HuH-7.5 (cell line): ENCODE measurements at places on chromosomes 12 and 14.

DNA sequence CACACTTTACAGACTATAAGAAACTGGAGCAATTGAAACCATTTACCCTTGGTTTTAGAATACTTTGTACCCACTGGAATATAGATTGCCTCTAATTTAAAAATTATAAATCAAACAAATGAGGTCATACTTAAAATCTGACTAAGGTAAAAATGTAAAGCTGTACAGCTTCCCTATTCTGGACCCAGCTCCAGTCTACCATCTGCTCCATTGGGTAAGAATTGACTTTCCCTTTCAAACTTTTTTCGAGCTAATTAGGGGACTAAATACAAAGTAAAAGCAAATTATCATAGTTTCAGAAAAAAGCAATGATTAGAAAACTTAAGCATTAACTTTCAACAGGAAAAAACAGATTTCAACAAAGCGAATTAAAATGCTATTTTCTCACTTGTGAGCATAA is 4.3 kb downstream of the KRR1 start:
- no peak for DNase-seq

DNA sequence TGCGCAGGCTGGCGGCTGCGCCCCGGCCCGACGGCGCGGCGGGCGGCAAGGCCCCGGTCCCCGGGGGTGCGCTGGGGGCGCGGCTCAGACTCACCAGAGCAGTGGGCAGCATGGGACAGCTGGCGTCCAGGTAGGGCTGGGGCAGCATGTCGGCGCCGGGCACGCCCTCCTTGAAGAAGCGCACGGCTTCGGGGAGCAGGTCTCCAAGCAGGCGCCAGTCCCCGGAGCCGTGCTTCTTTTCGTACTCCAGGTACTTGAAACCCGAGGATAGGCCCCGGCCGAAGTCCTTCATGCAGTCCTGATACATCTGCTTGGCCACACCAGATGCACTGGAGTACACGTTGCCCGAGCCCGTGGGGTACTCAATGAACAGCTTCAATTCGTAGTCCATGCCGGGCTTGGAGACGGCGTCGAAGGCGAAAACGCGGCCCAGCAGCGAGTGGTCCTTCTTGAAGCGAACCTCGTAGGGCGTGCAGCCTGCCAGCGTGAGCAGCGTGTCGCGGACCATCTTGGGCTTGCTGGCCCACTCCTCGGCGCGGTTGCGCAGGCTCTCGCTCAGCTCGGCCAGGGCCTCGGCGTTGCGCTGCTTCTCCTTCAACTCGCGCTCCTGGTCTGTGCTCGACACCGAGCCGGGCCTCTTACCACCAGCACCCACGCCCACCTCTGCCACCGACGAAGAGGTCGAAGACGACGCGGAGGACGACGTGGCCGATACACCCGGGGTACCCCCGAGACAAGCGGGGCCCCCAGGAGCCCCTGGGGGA is 2.2 kb downstream of the IRF2BPL start:
- DNase-seq = peak; percentile 60

DNA sequence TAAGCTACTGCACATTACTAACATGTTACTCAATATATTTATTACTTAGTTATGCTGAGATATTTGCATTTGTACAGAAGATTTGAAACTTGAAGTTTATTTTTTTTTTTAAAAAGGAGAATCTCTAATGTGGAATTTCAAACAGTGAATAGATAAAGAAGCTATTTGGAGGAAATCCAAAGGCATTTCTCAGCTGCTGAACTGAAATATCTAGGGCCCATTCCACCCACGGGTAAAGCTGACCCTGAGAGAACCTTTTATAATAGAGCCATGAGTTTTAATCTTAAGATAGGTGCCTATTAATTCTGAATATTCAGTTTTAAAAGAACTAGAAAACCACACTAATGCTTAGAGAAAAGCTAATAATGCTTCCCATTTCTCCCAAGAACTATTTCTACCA is 225.4 kb upstream of the CAND1 start:
- DNase-seq = no peak

- peak; percentile 69 for DNase-seq
Measured at GRCh38 chr14:50311337-50311971, 575 bp downstream of the L2HGDH start.

- peak; percentile 83 for DNase-seq
Measured at GRCh38 chr14:94001501-94002396, 4.6 kb downstream of the CCDC197 start.

GRCh38 chr12:13171921-13172859 is 24.3 kb upstream of the EMP1 start:
- no peak for DNase-seq

- DNase-seq = no peak
Measured at GRCh38 chr14:94461526-94462218, 9.1 kb upstream of the SERPINA11 start.

- DNase-seq = no peak
Measured at GRCh38 chr14:99244941-99245563, 26.9 kb downstream of the BCL11B start.

DNA sequence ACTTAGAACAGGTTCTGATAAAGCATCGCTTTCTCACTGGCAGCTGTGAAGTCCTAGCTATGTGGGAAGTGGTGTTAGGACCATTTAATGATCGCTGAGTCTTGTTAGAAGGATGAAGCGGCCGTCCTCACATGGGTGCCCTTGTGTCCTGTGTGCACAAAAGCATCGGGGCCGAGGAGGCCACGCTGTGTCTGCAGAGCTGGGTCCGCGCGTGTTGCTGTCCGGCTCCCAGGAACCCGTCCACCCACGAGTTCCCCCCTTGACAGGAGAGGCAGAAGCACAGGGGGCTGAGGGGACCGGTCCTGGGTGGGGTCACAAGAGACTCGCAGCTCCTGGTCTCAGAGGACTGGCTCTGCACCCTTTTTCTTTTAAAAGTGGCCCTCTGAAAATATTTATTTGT is 90.4 kb downstream of the ADGRD1 start:
- DNase-seq = no peak

- DNase-seq = no peak
Measured at GRCh38 chr14:90722590-90722989, 93.6 kb downstream of the TTC7B start.

- peak; percentile 51 for DNase-seq
Measured at GRCh38 chr14:69580009-69580577, 5.4 kb upstream of the CCDC177 start.

- no peak for DNase-seq
Measured at GRCh38 chr12:107541001-107541705, 144.4 kb upstream of the PWP1 start.

DNA sequence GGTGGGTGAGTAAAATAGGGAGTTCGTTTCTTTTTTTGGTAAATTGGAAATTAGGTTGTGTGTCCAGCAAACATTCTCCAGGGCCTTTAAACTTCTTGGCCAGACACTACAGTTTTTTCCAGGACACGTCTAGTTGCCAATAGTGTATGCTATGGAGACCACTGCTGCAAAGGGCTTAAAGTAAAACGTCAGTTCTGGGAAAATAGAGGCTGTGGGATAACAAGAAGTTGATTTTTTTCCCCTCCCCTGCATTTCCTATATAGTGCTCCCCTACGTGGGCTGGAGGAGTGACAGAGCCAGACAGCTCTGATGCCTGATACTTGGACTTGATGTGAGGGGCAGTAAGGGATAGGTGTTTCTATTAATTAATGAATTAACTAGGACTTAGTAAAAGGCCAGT is 2.4 kb downstream of the ACVR1B start:
- no peak for DNase-seq

DNA sequence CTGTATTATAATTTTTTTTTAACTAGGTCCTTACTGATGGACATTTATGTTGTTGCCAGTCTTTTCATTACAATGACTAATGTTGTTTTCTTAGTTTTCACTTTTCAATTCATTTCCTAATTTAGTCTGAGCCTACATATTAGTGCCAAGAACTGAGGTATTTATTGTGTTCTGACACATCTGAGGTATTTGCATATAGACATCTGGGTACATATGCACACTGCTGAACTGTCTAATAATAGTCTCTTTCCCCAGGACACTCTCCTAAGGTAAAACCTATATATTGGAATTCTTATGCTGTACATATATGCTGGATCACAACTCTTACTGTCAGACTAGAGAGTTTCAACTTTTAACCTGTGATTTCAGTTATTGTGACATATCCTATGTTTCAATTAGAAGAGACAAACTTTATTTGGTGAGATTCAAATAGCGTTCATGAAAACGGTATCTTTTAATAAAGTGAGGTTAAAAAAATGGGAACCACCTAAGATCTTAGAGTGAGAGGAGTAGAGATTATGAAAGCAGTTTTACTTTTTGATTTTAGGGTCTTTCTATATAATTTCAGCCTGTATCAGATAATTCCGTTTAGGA is 263.2 kb downstream of the RAD51B start:
- DNase-seq = no peak

DNA sequence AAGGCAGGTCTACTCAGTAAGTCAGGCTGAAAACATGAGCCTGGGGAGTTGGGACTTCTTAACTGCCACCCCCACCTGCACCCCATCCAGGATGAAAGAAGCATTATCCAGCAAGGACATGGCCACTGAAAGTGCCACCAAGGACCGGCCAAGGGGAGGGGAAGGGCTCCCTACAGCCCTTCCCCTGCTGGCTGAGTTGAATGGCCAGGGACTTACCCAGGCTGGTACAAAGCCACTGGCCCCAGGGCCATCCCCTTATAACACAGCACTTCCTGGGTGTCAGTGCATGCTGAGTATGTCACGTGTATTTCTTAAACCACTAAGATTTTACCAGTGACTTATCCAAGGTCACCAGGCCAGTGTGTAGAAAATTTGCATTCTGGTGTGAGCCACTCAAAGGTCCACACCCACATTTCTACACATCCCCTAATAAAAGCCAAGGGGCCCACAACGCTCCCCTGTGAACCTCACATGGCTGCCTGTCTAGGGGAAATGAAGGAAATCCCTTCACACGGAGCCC is 29.3 kb upstream of the ZFP36L1 start:
- DNase-seq = no peak

- DNase-seq = no peak
Measured at GRCh38 chr12:131919366-131920156, 9.5 kb upstream of the PUS1 start.

DNA sequence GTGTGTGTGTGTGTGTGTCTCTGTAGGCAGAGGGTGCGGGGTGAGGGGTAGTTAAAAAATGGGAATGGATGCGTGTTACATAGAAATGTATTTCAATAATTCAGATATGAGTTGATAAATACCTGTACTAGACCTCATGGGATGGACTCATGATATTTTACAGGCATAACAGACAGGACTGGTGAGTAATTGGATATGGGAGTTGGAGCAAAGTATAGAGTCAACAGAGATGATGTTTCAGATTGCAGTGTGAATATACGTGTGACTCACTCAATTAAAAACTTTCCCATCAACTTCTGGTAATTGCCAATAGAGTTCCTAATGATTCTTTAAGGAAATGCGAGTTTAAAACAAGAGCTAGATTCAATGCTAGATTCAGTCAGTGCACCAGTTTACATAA is 711.9 kb downstream of the C12orf50 start:
- no peak for DNase-seq

- DNase-seq = no peak
Measured at GRCh38 chr14:92549859-92550230, 36.3 kb downstream of the RIN3 start.

- no peak for DNase-seq
Measured at GRCh38 chr14:23058654-23059504, 1.6 kb upstream of the CDH24 start.
